Mesothelial cell of epicardium (in vitro differentiated cells): ENCODE measurements at places on chromosomes 1 and 21. TPM values are rescaled to one million over a fixed set of nuclear protein-coding genes. Genes with fewer than 3 reads are reported as not detected.
A peak's percentile ranks its signal among the peaks of the same experiment; 100 is the strongest.

Gene HES2
- total RNA-seq: 0.90 to 1.1 TPM (median 0.98 TPM) in 3 replicates

Gene SYNC
- total RNA-seq: 3.9 to 4.5 TPM (median 4.0 TPM) in 3 replicates

Gene LRRC38
- not detected in 3 replicates for total RNA-seq

Gene DCST1
- 0.58 TPM in 1 of 3 replicates, not detected in the others for total RNA-seq

Gene PTGFR
- 0.27 to 0.43 TPM (median 0.38 TPM) in 3 replicates for total RNA-seq

Gene KANK4
- 34.3 to 36.5 TPM (median 35.2 TPM) in 3 replicates for total RNA-seq

Gene BACH1
- total RNA-seq: 100 to 107 TPM (median 100 TPM) in 3 replicates

Gene NES
- 53.8 to 56.9 TPM (median 56.8 TPM) in 3 replicates for total RNA-seq

Gene CYP4A22
- not detected in 3 replicates for total RNA-seq

Gene TNNI3K
- total RNA-seq: 0.51 to 1.5 TPM (median 0.93 TPM) in 3 replicates

Gene F3
- total RNA-seq: 23.9 to 28.8 TPM (median 25.2 TPM) in 3 replicates

Gene FCRL6
- total RNA-seq: 0.60 to 0.62 TPM (median 0.61 TPM) in 3 replicates

Gene MACF1
- 282 to 301 TPM (median 283 TPM) in 3 replicates for total RNA-seq

Gene PAPPA2
- total RNA-seq: 0.25 to 1.00 TPM (median 0.32 TPM) in 3 replicates

Gene TMEM9
- total RNA-seq: 133 to 140 TPM (median 136 TPM) in 3 replicates

Gene FCRL2
- not detected in 3 replicates for total RNA-seq

Gene UMODL1
- not detected in 3 replicates for total RNA-seq

DNA sequence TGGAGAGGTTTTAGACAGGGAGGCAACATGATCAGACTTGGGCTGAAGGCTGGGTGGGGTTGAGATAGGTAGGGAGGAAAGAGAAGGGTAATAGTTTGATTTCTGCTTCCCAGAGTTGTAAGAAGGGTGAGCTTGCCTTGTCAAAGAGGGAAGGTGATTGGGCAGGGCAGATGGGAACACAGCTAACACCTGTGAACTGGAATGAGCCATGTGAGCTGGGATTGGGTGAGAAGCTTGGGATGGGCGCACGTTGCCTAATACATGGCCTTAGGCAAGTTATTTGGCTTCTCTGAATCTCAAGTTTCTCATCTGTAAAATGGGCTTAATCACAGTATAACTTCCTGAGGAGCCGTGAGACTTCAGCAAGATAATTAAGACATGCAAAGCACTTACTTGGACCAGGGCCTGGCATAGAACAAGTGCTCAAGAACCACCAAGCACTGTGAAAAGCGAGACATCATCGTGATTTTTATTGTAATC, 33.8 kb upstream of the ID3 start:
- no peak for DNase-seq

DNA sequence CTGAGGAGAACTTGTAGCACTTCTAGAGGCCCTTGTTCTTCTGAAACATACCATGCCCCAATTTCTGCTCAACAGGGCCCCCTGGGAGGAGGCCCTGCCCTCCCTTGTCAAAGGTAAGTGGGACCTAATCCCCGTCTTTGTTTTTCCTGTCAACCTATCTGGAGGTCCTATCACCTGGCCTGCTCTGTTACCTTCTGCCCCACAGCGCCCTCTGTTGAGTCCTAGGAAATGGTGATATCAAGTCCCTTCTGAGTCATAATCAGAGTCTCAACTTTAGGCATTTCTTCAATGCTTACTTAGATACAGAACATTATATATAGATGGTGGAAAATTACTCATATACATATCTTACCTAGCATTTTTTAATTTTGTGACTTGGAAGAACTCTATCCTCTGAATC, 28.2 kb upstream of the FCRL4 start:
- DNase-seq: no peak

- DNase-seq: no peak
Observed at GRCh38 chr1:200883118-200883517, 10.3 kb downstream of the GPR25 start.

GRCh38 chr1:227864882-227865281, 49.4 kb downstream of the PRSS38 start:
- DNase-seq: no peak

DNA sequence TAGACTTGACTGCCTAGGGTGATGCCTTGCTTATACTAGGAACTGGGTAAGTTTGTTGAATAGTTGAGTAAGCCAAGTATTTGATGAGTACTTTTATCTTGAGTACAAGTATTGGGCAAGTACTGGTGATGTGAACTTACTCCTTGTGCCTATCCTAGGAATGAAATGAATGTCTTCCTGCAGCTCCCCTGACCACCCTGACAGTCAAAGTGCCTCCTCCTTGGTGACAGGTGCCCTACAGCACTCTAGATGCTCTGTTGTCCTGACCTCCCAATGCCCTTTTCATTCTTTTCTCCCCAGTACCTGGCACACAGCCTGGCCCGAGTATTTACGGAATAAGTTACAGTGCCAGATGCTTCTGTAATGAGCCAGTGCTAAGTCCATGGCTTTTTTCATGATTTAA, 25.5 kb downstream of the PCSK9 start:
- DNase-seq: no peak

DNA sequence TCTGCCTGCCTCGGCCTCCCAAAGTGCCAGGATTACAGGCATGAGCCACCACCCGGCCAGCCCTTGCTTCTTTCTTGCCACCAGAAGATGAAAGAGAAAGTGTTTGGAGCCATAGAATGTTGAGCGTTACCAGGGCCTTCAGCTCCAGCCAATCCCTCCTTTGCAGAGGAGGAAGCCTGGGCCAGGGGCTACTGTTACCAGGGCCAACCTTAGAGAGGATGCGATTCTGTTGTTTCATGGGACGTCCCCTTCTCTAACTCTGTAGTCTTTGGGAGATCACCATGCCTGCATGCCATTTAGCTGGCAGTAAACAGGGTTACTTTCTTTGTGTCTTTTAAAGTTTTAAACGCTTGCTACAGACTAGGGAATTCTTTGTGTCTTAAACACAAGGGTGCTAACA, 45.8 kb downstream of the CLDN14 start:
- DNase-seq: no peak

DNA sequence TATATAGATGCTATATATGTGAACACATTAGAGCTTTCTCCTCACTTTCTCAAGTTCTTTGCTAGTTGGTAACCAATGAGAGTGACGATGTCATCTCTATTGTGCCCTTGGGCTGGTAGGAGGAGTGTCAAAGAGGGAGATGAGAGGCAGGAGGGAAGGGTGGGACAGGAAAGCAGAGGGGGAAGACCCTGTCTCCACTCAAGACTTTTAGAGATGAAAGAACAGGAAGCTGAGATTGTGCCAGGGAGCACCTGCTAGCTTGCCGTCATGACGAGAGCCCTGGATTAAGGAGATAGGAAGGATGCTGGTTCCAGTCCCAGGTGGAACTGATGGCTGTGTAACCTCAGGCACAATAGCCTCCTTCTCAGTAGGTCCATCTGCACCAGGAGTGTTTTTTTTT, 16.7 kb downstream of the CNR2 start:
- no peak for DNase-seq

DNA sequence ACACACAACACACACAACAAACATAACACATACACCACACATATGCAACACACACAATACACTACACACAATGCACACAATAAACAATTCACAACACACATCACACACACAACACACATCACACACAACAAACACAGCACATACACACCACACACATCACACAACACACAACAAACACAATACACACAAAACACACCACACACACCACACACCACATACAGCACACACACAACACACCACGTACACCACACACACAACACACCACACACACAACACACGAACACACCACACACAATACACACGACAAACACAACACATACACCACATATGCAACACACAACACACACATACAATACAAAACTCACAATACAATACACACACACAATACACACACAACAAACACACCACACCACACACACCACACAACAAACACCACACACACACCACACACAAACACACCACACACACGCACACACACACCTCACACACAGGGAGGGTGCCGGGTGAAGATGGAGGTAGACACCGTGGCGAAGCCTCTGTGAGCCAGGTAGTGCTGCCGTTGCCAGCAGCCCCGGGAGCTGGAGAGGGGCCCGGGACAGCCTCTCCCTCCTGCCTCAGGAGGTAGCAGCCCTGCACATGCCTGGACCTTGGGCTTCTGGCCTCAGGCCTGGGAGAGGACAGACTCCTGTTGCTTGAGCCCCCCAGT, 30.4 kb upstream of the C1orf174 start:
- no peak for DNase-seq

- DNase-seq: no peak
Observed at GRCh38 chr1:180888870-180889269, 23.8 kb upstream of the KIAA1614 start.

GRCh38 chr1:55585402-55585792, 370.2 kb upstream of the USP24 start:
- DNase-seq: no peak

GRCh38 chr1:206907304-206907991, 10.2 kb downstream of the IL24 start:
- no peak for DNase-seq

GRCh38 chr1:29786791-29787732, 550.7 kb downstream of the PTPRU start:
- no peak for DNase-seq

DNA sequence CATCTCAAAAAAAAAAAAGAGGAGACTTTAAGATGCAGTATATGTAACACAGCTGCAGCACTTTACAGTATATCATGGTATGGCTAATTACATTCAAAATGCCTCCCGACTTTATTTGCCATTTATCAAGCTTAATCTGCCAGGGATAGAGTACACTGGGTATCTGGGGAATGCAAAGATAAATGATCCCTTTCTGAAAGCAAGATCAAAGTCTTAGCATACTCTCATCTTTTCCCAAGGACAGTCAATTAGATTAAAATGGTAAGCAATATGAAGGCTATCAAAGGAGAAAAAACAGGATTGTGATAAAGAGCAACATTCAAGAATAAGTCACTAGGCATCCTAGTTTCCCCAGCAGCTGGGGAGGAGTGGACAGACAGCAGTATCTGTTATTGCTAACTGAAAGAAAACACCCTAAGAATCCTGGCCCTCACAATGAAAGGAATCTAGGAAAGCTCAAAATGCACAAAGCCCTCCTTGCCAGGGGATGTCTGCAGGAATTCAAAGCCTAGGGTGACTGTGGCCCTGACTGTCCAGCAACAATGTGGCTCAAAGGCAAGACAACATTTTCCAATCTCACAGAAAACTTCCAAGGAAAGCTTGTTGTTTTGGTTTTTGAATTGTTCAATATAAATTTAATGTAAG, 56.7 kb upstream of the RAP1GAP start:
- no peak for DNase-seq

- DNase-seq: no peak
Observed at GRCh38 chr1:185694081-185694480, 40.1 kb upstream of the HMCN1 start.

GRCh38 chr1:41980827-41981653, 62.3 kb upstream of the HIVEP3 start:
- DNase-seq: no peak

DNA sequence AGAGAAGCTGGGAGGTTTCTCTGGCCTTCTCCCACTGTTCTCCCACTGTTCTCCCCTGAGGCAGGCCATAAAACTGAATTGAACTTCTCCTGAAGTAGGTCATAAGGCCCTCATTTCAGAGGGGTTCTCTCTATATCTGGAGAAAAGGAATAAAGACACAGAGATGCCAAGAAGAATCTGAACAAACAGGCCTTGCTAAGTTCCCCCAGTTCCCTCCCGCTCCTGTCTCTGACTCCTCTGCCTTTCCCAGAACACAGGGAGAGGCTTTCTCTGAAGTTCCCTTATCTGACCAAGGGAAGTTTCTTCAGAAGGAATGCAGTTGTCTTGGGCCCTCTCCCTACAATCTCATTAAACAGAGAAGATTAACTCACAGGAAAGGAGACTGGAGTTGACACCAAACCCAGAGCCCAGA, 83.4 kb downstream of the SLC16A1 start:
- DNase-seq: no peak

DNA sequence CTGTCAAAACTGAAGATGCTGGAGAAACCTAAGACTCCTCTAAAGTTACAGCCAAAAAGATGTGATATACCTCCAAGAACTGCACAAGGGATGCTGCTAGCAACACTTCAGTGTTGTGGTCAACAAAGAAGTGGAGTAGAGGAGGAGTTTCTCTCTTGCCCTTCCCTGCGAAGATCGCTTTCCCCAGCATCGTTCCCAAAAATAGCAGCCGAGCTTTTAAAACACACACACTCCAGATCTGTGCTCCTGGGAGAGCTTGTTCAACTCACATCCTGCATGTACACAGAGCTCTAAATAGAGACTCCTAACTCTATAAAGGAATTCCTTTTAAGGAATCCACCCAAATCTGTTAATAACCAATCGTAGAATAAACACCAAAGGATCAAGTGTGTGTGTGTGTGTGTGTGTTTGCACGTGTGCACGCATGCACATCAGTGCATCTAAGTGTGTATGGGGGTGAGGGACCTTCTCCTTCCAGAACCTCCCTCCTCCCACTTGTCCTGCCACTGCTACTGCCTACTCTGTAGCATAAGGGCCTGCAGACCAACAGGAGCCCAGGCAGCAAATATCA, 58.5 kb downstream of the PSMG1 start:
- no peak for DNase-seq

DNA sequence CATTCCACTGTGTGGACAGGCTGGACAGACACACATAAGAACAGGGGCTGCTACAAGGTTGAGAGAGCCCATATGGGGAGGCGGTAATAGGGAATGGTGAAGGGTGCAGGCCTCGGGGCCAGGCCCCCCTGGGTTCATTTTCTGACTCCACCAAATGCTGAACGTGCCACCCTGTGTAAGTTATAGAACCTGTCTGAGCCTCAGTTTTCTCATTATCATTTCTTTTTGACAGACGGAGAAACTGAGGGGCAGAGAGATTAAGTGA, 569.5 kb downstream of the PTPRU start:
- DNase-seq: peak; percentile 11

- DNase-seq: no peak
Observed at GRCh38 chr1:156056326-156056849, 1.8 kb downstream of the LAMTOR2 start.

DNA sequence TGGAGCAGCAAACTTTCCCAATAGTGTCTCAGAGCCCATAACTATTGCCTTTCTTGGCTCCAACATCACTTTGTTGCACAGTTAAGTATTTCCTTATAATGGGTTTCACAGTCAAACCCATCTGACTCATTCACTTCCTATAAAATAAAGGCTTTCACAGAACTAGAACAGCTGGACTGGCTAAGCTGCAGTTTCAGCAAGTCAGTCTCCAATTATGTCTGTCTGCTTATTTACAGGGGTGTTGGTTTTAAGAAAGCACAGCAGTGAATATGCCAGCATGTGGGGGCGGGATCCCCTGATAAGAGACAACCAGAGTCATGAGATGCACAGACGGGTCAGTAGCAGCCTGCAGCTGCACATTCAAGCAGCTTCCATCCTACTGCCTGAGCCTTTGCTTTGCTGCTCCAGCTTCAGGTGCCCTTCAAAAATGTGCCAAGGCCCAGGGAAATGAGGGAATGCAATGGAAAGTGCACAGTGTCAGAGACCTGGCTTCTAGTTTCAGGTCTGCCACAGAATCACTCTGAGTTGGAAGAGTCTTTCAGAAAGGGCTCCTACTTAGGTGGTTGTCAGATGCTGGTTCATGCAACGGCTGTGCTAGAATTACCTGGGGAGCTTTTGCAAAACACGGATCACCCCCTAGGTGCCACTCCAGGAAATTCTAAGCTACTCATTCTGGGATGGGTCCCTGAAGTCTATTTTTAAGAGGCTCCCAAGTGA, 24.8 kb downstream of the RNF19B start:
- DNase-seq: no peak

- DNase-seq: no peak
Observed at GRCh38 chr1:168243198-168243597, 17.4 kb downstream of the SFT2D2 start.
